ENCODE measurements at places on chromosomes 16 and 17. TPM values are rescaled to one million over a fixed set of nuclear protein-coding genes. Genes with fewer than 3 reads are reported as not detected.

- no peak for DNase-seq
Measured at GRCh38 chr17:64074704-64075426, 54.4 kb upstream of the ICAM2 start.

DNA sequence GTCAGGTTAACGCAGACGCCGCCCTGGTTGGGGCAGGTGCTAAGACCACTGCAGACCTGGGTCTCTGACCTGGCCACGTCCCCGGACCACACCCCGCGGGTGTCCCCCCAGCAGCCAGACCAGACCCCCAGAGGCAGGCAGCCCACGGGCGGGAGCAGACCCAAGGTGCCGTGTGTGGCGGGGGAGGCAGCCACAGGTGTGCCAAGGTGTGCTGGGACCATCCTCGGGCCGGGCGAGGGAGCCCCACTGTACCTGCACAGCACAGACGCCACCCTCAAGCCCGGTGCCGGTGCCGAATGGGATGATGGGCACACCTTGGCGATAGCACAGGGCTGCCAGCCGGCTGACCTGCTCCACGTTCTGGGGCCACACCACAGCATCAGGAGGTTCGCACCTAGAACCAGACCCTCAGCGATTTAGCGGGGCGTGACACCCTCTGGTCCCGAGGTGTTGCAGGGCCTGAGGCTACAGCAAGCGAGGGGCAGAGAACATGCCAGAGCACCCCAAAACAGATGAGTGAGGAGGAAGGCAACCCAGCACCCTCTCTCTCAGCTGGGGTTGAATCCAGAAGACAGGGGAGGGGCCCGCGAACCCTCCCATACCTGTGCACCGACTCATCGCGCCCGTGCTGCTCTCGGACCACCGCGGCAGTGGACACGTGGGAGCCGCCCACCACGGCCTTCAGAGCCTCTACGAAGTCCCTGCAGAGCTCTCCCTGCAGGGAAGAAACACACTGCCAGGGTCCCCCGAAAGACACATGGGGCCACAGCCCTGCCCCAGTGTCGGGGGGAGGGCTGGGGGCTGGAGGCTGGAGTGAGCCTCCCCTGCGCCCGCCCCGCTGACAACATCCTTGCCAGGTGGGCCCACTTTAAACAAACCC is 1.4 kb downstream of the LDHD start:
- no peak for DNase-seq

- DNase-seq = no peak
Measured at GRCh38 chr16:5841974-5842373, 744.4 kb upstream of the EEF2KMT start.

GRCh38 chr17:39221572-39221971 is 4.2 kb downstream of the STAC2 start:
- no peak for DNase-seq

The ADCY9 gene
- 8.6 TPM for total RNA-seq

The TSPOAP1 gene
- total RNA-seq = 25.6 TPM

- DNase-seq = no peak
Measured at GRCh38 chr16:10888320-10888937, 11.4 kb downstream of the CIITA start.

The UTS2R gene
- total RNA-seq = 0.16 TPM

DNA sequence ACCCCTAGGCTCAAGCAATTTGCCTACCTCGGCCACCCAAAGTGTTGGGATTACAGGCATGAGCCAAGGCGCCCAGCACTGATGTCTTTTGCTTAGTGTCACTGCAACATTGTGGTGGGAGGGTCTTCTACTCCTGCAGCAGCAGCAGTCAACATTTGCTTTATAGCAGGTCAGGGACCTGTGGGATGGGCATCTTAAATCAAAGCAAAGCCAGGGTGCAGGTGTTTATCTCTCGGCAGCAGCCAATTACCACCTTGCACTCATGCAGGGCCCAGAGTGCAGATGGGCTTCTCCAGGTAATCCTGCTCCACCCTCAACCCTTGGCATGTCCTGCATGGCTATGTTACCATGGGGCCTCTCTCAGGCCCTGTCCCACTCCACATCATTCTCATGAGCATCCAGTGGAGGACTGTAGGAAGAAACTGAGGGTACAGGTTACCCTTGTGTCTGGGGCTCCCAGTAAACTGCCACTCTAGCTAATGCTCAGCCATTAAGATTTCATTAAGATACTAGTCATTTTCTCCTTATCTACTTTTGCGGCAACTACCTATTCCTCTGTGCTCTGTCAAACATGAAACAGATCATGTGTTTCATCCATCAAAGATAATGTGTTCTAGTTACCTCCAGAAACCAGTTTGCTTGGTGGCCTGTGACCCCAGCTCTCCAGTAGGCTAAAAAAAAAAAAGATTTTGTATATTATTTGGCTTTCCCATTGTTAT is 16.8 kb downstream of the ADGRG5 start:
- DNase-seq = no peak

The GSG1L gene
- total RNA-seq = not detected

DNA sequence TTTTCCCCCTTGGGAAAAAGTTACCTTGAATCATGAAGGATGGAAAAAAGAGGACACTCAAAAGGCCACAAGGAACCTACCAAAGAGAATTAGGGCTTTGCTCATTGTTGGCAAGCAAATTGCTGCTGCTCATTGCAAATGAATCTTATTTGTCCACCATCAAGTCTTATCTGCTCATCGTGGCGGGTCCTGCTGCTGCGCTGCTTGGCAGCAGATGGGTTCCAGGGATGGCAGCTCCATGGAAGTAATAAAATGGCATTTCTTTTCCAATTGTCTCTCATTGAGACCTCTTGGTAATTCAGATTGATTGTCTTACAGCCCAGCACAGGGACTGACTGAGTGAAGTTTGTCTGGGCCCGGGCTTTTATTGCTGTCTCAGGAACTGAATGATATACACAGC is 118.7 kb downstream of the MRM1 start:
- no peak for DNase-seq

GRCh38 chr16:7579454-7579853 is 246.8 kb downstream of the RBFOX1 start:
- no peak for DNase-seq

The EFCAB5 gene
- 0.70 TPM for total RNA-seq

GRCh38 chr17:37842401-37842800 is 81.8 kb upstream of the TBC1D3K start:
- DNase-seq = no peak

All from activated CD8-positive, alpha-beta memory T cell treated with anti-CD3 and anti-CD28 coated beads, Interleukin-2, amount 10 ng/mL, durations not matched to agents 7 days and 5 days (primary cell).